ENCODE measurements at places on chromosomes 16 and 17.

GRCh38 chr17:57872536-57872935, 22.7 kb upstream of the MRPS23 start:
- DNase-seq: no peak

- DNase-seq: no peak
Observed at GRCh38 chr16:6364846-6365245, 967.8 kb upstream of the RBFOX1 start.

DNA sequence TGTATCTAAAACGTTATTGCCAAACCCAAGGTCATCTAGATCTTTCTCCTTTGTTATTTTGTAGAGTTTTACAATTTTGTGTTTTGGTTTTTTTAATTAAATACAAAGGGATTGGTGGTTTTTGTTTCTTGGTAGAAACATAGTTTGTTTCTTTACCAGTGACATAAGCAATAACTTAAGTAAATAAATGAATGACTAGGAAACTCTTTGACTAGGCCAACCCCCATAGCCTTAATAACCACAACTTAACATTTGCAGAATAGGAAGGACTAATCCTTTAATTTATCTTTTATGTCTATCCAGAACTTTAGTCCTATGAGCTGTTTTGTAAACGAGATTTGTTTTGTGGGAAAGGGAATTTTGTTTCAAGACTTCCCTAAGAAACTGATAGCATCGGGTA, 162.5 kb downstream of the PRKCA start:
- DNase-seq: no peak

DNA sequence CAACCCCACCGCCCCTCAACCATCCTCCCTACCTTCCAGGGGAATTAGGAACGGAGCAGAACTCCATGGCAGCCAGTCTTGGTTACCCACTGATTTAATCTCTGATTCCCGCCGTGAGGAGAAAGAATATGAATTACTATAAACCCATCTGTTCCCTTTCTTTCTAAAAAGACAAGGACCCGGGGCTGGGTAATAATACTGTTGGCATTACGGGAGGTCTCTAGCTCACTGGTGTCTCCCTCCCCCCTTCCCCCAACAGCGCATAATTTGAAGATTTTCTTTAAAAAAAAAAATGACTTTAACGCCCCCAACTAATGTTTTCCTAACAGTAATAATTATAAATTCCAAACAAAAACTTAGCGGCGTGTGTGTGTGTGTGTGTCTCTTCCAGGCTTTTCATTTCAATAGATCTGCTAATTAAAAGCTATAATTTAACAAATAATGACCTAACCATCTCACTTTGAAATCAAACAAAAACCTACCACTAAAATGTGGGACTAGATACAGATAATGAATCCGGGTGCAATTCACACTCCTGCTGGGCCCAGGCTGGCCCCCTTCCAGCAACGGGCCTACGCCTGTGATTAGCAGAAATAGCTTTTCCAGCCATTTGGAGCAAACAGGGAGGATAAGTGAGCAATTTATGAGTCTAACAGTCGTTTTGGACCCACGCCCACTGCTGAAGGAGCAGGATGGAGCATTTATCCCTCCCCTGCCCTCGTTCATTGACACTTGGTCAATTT, 18.2 kb upstream of the BHLHA9 start:
- DNase-seq: no peak

DNA sequence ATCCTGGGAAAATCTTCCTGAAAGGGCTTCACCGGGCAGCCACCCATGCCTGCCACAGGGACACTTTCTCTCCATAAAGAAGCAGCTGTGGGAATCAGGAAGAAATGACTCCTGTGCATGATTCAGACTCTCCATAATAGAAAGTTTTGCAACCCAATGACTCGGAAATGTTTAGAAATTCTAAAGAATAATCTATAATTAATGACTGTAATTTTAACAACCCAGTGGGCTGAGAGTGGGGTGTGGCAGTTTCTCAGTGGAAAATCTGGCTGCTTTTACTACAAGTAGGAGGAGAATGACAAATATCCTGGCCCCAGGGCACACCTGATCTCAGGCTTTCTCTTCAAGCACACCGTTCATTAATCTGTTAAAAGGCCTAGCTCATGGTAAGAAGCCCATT, 25.7 kb downstream of the IRF8 start:
- DNase-seq: no peak

GRCh38 chr16:22388101-22388644, 13.8 kb upstream of the CDR2 start:
- DNase-seq: no peak

- no peak for DNase-seq
Observed at GRCh38 chr16:13780406-13781168, 139.4 kb upstream of the ERCC4 start.

GRCh38 chr16:88813269-88814143, 1.8 kb upstream of the APRT start:
- DNase-seq: no peak

DNA sequence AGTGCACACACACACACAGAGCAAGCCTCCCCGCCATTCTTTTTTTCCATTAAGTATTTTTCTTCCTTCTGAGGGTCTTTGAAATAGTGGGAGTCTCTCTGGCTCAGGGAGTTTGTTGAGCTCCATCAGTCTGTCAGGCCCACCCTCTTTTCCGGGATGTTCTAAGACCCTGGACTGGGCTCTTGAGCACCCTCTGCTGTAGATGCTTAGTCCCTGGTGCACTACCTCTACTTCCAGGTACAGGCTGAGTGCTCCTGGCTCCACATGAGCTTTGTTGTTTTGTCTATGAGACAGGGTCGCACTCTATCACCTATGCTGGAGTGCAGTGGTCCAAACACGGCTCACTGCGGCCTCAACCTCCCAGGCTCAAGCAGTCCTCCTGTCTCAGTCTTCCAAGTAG, 20.7 kb downstream of the LIMD2 start:
- DNase-seq: no peak

- DNase-seq: no peak
Observed at GRCh38 chr16:82995286-82995923, 368.6 kb downstream of the CDH13 start.

DNA sequence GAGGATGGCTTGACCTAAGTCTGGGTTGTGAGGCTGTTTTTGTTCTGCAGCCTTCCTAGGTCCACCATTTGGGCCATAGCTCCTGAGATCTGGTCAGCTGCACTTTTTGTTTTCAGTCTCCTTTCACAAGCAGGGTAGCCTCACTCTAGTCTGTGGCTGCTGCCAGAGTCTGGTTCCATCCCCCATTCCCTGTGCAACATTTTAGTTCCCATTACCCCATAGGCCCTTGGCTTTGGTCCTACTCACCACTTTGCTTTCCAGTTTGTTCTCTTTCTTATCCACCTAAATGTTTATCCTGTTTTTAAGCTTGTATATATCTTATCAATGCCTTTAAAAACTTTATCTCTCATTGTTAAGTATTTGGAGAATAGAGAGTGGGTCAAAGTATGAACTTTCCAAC, 6.5 kb upstream of the XYLT2 start:
- DNase-seq: no peak

- DNase-seq: no peak
Observed at GRCh38 chr17:53004902-53005301, 817.8 kb upstream of the KIF2B start.

- peak; percentile 64 for DNase-seq
Observed at GRCh38 chr17:10018461-10018891, 113.4 kb upstream of the RCVRN start.

DNA sequence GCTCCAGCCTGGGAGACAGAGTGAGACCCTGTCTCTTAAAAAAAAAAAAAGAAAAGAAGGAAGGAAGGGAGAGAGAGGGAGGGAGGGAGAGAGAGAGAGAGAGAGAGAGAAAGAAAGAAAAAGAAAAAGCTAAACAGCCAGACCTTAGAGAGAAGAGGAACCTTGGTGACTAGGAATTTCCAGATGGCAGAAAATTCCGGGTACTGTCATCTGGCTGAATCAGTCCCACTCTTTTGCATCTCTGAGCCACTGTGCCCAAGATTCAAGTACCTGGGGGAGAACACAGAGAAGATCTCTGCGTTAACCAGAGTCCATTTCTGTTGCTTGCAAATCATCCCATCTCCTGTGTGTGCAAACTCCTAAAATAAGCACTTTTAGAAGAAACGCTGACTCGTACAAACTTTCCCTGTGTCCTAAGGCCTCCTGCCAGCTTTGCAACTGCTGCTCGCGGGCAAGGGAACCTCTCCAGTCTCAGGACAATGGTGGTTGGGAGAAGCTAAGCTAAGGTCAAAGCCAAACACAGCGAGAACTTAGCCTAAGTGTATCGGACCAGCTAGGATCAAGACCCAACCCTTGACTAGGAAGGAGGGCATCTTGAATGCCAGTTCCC, 18.0 kb downstream of the BMERB1 start:
- DNase-seq: no peak

DNA sequence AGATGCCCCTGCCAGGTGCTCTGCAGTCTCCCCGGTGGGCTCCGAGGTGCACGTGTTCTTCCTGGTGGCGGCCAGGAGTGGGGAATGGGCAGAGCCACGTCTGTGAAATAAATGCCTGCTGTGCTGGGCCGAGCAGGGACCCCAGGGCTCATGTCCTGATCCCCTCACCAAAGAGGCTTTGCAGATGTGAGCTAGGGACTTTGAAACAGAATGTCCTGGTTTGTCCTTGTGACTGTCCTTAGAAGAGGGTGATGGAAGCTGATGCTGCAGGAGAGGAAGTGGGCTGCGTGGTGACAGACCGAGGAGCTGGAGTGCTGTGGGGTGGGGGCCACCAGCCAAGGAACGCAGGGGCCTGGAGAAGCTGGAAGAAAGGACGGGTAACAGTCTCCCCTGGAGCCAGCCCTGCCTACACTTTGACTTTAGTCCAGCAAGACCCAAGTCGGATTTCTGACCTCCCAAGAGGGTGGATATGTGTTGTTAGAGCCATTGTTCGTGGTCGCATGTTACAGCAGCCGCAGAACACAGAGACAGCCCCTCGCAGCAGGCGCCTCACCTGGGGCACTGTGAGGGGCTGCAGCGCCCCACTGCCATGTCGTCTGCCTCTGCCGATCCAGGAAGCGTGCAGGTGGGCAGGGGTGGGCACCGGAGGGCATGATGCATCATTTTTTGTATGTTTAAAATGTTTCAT, 217.9 kb upstream of the CIBAR2 start:
- no peak for DNase-seq

DNA sequence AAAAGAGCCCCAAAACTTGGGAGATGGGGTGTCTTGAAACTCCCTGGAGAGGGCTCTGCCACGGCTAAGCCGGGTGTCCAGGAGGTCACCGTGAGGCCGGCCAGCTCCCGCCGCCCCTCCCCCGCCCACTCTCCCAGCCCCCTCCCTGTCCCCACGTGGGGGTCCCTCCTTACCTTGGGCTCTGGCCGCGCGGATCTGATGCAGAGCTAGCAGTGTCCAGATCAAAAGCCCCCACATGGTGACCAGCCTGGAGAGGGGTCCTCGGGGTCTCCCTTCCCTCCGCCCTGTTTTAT, 447 bp downstream of the SDK2 start:
- DNase-seq: peak; percentile 78

- DNase-seq: peak; percentile 73
Observed at GRCh38 chr16:471353-472198, 46.1 kb downstream of the RAB11FIP3 start.

GRCh38 chr16:4077174-4077649, 39.0 kb downstream of the ADCY9 start:
- no peak for DNase-seq
